Right renal pelvis (tissue), 4 donors: ENCODE measurements at places on chromosomes 3 and 15.

DNA sequence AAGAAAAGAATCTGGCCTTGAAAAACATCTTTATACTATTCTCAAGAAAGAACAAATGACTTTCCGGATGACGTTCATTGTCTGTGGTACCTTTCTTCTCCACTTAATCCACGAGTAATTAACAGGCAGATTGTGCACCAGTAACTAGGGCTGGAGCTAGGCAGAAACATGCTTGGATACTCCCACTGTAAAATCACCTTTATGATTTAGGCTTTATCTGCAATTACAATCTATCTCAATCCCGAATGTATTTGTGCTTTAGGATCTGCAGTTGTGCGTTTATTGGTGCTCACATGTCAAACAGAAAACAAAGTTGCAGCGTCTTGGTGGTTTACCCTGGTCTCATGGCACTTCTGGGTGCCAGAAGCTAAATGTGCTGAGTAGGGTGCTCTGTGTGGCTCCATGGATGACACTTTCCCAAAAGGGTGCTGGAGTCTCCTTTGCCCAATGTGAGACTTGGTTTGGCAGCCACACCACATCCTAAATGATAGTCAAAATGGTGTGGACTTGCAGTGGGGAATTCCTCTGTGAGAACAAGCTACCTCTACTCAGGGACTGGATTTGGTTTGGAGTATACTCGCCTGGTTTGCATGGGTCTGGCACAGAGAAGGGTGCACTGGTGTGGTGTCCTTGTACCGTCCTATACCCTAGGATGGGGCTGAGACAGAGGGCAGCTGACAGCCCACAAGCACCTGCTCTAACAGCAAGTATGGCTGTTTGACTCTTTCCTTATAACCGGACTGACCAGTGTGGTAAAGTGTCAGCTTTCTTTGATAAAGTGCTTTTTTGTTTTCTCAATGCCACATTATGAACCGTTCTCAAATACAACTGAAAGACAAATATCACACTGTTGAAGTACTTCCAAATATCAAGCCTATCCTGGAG is 7.7 kb downstream of the SERP1 start:
- DNase-seq, result no peak

- DNase-seq, result no peak
Measured at GRCh38 chr15:28921919-28922706, 36.3 kb downstream of the APBA2 start.

GRCh38 chr3:10333349-10333650 is 12.4 kb upstream of the SEC13 start:
- no peak for DNase-seq

DNA sequence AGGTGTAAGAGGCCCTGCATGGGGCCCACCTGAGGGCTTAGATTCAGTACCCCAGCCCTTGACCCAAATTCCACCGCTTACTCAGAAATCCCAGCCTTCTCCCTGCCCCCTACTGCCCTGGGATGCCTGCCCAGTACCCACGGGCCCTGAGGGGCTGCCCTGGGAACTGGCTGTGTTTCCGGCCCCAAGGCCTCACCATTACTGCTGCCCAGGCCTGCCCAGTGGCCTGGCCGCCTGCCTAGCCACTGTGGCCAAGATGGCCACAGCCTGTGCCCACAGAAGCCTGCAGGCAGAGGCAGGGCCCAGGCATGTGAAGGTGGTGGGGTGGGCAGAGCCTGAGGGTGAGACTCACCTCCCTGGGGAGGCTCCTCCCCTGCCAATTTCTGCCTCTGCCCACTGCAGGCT is 6.1 kb upstream of the PRKCD start:
- DNase-seq, result no peak

DNA sequence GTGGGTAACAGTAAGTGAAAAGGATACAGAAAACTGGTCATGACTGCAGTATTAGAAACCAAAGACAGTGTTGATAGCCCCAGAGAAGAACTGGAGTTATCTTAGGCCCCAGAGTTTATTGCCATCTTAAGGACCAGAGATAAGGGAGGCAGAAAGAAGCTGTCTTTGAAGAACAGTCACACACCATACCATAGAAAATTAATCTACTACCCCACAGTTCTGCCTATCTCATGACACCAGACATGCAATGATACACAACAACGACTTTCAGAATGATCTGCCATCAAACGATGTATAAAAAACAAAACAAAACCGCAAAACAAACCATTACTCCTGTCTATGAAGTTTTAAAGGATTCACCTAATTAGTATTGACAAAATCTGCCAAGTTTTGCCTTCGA is 9.6 kb downstream of the CPOX start:
- no peak for DNase-seq

DNA sequence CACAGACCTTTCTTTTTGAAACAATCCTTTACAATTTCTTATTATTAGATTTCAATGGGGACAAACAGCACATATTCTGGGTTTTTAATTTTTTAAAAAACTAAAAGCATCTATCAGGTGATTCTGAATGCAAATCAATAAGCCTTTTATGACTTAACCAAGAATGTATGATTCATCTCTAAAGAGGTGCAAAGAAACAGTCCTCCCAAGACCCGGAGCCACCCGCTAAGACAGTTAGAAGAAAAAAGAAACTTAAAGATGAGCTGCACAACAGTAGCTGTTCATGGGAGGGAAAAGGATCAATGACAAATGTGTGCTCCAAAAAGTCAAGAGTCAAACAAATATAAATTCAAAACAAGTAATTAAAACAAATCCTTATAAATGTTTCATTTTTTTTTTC is 319.5 kb downstream of the THSD4 start:
- no peak for DNase-seq

- DNase-seq, result no peak
Measured at GRCh38 chr3:66021731-66022131, 17.0 kb downstream of the MAGI1 start.

DNA sequence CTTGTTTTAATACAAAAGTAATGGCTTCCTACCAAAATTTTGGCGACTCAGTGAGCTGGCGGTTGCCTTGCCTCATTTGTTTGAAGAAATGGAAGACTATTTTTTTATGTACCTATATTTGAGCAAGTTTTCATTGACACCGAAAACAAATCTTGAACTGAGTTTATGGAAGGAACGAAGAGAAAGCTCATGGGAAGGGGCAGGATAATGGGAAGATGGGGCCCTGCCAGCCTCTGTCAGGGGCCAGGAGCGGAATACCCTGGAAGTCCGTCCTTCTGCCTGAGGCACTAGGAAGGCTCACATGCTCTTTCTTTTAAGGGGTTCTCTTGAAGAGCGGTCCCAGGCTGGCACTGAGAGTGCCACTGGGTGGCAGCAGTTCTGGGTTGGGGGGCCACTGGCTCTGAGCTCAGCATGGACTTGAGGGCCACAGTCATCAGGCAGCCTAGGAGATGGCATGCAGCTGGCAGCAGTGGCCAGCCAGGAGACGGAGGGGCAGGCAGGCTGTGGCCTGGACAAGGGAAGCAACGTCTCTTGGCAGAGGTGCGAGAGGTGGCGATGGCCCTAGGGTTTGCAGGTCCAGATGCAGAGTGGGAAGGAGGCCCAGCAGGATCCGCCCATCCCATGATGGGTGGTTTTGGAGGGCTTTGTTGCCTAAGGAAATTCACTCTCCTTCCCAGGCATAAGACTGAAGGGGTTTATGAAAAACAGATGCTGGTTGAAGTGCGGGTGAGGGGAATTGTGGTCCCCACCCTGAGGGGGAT is 41.6 kb downstream of the ISG20 start:
- DNase-seq, result no peak

DNA sequence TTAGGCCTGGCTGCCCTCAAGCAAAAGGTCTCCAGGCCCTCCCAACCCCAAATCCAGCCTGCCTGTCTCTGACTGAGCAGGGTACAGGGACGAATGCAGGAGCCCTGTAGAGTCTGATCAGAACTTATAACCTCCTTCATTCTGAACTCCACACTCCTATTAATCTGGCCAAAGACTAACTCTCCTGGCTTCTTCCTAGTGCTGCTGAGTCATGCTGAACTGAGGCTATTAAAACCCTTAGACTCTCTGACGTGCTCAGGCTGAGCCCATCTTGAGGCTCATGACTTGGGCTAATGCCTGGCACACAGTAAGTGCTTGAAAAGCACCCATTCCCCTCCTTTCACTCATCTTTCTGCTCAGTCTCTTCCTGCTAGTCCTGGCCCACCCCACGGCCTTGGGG is 81.9 kb downstream of the NUP210 start:
- no peak for DNase-seq

DNA sequence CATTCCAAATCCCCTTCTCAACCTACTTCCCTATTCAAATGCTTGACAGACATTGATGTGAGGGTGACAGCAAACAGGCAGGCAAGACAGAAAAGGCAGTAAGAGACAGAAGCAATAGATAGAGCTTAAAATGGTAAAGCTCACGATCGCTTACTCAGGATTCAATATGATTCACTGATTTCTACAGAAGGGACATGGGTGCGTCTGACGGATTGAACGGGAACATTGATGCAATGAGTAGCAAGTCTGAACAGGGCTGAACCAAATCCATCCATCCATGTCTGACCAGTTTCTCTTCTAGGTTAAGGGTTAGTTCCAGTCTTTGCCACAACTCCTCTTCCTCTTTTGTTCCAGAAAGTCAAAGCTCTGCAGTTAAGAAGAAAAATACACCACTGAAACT is 35.1 kb downstream of the P2RY1 start:
- no peak for DNase-seq

DNA sequence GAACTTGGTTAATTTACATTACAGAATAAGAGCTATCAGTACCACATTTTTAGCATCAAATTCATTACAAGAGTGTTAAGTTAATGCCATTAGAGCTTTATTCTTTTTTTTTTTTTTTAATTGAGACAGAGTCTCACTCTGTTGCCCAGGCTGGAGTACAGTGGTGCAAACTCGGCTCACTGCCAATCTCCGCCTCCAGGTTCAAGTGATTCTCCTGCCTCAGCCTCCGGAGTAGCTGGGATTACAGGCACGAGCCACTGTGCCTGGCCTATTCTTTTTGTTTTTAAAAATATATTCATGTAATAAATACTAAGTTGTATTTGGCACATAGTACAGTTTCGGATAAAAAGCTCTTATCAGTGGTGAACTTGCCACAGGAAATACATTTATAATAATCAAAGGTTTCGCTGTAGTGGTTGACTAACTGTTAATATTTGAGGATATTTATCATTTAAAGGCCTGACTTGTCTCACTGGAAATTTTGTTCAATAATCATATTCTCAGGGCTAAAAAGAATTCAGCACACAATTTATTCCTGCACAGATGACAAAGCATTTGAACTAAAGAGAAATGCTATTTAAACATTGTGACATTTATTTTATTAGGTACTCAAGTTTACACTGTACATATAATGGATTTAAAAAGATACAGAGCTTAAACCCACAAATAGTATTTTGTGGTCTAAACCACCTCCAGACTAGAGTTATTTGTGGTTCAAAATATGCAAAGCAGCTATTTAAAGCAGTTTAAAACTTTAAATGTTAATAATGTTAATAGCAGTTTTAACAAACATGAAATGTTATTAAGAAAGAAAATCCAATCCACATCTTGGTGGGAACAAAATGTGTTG is 6.1 kb upstream of the LEKR1 start:
- no peak for DNase-seq

- no peak for DNase-seq
Measured at GRCh38 chr3:94961423-94962100, 898.7 kb downstream of the NSUN3 start.

DNA sequence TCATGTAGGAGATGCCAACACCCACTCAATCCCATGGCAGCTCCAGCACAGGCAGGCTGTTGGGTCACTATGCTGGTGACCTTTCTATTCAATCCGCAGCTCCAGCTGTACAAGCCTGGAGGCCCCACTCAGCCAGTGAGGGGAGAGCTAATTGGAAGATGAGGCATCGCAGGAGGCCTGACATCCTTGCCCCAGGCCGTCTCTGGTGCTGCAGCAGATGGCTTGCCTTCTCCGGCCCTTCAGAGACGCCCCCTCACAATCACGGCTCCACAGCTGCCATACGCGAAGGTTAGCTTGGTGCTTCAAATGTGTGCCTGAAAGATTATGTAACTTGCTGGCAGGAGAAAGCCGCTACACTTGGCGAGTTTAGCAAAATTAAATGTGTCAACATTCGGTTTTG is 104.2 kb upstream of the CLSTN2 start:
- DNase-seq, result no peak

DNA sequence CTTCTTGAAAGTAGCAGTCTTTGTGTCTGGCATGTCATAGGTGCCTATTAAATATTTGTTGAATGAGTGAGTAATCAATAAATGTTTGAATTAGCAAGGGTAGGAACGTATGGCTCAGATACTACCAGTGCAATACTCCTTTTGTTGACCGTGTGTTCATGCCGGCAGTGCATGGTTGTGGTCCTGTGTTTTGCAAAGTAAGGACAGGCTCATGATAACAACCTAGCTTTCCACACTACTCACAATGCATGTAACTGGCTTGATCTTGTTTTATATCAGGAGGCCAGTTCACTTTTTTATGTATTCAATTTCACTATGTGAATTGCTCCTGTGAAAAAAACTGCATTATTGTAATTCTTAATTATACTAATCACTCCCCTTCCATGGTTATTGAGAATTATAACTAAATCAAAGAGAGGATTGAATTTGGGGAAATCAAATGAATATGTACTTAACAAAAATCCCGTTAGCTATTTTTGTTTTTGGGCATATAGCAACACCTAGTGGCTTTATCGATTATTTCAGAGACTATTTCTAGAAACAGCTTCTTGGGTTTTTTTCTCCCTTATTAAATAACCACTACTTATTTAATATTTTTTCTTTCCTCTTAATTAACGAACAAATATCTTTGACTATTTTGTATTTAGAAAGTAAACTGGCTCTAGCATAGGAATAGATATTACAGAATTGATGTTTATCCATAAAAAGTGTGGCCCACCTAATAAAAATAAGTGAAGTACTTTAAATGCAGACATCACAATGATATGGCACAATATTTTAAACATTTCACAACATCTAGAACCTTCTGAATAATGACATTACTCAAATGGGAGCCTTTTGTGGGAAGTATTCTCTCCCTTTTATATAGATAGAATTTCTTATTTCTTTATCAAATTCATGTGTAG is 218.5 kb downstream of the BBX start:
- DNase-seq, result no peak

- no peak for DNase-seq
Measured at GRCh38 chr3:157051055-157051454, 108.9 kb downstream of the CCNL1 start.

GRCh38 chr3:13497386-13497785 is 17.3 kb downstream of the HDAC11 start:
- DNase-seq, result no peak

DNA sequence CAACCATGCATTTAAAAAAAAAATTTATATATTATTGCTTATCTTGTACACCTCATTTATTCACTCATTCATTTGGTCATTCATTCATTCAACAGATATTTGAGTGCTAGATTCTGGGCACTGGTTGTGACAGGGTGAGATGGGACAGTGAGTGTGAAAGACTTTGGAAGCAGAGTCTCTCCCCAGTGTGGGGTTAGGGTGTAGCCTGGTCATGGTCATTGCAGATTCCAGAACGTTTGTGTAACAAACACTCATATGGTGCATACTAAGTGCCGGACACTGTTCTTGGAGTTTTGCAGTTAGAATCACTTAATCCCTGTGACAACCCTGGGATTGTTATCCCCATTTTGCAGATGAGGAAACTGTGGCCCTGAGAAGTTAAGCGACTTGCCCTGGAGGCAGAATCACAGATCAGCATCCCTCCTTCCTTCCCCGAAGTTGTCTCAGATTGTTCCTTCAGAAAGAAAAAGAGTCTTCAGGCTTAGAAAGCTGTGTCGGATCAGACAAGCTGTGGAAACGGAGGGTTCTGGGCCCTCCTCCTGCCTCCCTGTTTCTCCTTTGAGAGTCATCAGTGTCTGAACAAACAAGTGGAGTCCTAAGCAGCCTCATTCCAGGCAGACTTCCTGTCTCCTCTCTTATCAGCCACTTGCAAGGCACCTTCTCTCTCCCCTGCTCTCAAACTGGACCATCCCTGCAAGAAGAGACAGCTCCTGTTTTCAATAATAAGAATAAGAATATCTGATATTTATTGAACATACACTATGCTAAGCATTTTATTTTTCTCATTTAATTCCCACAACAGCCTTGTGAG is 6.3 kb downstream of the LOXL1 start:
- no peak for DNase-seq
